ENCODE measurements at places on chromosomes 1 and 21. TPM values are rescaled to one million over a fixed set of nuclear protein-coding genes. Genes with fewer than 3 reads are reported as not detected.

GRCh38 chr1:236002025-236002390, 62.9 kb downstream of the NID1 start:
- H3K36me3 ChIP-seq: peaks cover 2% of the 10 kb centered on the region
- no peaks in the 10 kb centered on the region for H3K27me3 ChIP-seq
- no peak for DNase-seq
- H3K4me3 ChIP-seq: no peak overlapping the region
- peaks cover 6% of the 10 kb centered on the region for H3K4me1 ChIP-seq

Gene NUDT4B
- total RNA-seq: 7.1 TPM

Gene GORAB
- total RNA-seq: 27.6 TPM

GRCh38 chr1:208510192-208510952, 266.2 kb upstream of the PLXNA2 start:
- H3K4me1 ChIP-seq: no peaks in the 10 kb centered on the region
- no peak overlapping the region for H3K27ac ChIP-seq
- no peaks in the 10 kb centered on the region for H3K27me3 ChIP-seq
- H3K4me3 ChIP-seq: no peak overlapping the region
- no peaks in the 10 kb centered on the region for H3K36me3 ChIP-seq

GRCh38 chr1:28428012-28428411, 58.5 kb downstream of the PHACTR4 start:
- H3K4me1 ChIP-seq: no peaks in the 10 kb centered on the region
- H3K4me3 ChIP-seq: no peak overlapping the region
- no peaks in the 10 kb centered on the region for H3K36me3 ChIP-seq
- H3K27me3 ChIP-seq: no peaks in the 10 kb centered on the region

Gene CLDN17
- not detected for total RNA-seq

DNA sequence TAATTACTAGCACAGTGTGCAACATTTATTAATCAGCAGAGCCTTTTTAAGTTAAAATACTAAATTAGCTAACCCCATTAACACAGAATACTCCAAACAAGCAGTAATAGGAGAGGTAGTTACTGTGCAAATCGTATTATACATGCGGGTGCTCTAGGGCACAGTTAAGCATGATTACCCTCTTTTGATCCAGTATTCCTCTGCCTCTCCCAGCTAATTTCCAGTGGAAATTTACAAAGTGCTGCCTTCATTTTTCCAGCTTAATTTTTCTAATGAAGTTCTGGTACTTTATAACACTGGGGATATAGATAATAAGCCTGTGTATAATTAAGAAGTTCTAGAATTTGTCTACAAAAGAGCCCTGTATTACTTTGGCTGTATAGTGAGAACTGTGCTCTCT, 159.9 kb downstream of the SPATA17 start:
- no peak overlapping the region for H3K4me3 ChIP-seq
- H3K36me3 ChIP-seq: no peaks in the 10 kb centered on the region
- H3K27ac ChIP-seq: no peak overlapping the region
- no peaks in the 10 kb centered on the region for H3K4me1 ChIP-seq
- no peaks in the 10 kb centered on the region for H3K27me3 ChIP-seq
- no peak for DNase-seq

DNA sequence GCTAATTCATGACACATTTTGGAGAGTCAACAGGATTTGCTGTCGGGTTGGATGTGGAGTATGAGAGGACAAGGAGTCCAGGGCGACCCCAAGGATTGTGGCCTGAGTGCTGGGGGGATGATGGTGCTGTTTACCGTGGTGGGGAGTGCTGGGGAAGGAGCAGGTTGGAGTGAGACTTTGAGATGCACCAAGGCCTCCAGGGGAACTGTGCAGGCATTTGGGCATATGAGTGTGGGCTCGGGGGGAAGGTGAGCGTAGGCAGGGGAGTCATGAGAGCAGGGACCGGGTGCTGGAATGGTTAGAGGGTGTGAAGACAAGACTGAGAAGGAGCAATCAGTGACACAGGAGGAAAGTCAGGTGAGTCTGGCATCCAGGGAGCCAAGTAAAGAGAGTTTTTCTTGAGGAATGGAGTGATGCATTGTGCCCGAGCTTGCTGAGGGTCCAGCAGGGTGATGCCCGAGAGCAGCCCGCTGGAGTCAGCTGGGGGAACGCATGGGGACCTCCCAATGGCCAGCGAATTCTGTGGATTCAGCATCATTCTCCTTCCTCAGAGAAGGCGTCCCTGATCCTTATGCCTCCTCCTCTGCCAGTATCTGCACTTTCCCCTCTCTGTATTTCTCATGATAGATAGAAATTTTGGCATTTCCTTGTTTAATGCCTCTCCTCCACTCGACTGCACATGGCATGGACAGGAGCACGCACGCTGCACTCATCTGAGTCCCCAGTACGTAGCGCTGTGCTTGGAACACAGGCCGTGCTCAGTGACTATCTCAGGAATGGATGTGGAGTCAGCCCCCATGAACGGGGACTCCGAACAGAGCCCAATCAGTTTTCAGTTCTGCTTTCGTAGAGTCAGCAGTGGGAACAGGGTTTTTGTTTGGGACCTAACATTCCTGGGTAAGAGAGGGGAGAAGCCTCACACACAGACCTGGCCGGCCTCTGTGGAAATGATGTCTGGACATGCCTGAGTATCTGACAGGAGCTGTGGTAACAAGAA, 52.1 kb upstream of the ETV3 start:
- H3K36me3 ChIP-seq: no peaks in the 10 kb centered on the region
- no peak overlapping the region for H3K27ac ChIP-seq
- H3K27me3 ChIP-seq: peaks cover 22% of the 10 kb centered on the region
- no peak overlapping the region for H3K4me3 ChIP-seq

Gene CNST
- 20.0 TPM for total RNA-seq

Gene LCE1D
- total RNA-seq: not detected
